NCI-H1417 treated with DMSO at 0.1 percent for 48 hours (cell line): ENCODE measurements at places on chromosomes 5 and 9.

- DNase-seq = no peak
Measured at GRCh38 chr5:56311306-56311905, 78.3 kb upstream of the ANKRD55 start.

- no peak for DNase-seq
Measured at GRCh38 chr9:131289301-131290035, at the start of gene PLPP7. Gene PLPP7, plus strand, starts transcription at chr9:131289723. Its CDS starts 275 bp downstream, at chr9:131289998.

GRCh38 chr5:72882989-72883388 is 66.5 kb downstream of the TNPO1 start:
- DNase-seq = no peak

- DNase-seq = peak; percentile 28
Measured at GRCh38 chr5:138352071-138352721, at the start of gene KDM3B. Gene KDM3B, plus strand, starts transcription at chr5:138352685. Its CDS starts 111 bp downstream, at chr5:138352796.

- DNase-seq = no peak
Measured at GRCh38 chr5:77550406-77550805, 58.3 kb upstream of the WDR41 start.

DNA sequence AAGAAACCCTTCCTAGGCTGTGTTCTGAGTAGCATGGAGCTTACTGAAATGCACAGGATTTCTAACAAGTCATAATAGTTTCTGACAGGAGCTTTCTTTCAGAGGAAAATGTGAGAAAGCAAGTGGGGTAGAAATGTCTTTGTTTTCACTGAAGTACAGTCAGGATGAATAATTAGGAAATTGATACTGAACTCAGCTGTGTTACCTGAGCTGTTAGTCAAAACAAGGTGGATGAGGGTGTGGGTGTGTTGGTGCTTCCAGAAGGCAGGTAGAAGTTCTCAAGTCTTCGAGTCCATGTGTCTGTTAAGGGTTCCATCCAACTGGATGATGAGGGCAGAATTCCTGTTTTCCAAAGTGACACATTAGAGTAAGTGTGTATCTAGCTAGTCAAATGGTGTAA is 122.4 kb downstream of the BASP1 start:
- no peak for DNase-seq

DNA sequence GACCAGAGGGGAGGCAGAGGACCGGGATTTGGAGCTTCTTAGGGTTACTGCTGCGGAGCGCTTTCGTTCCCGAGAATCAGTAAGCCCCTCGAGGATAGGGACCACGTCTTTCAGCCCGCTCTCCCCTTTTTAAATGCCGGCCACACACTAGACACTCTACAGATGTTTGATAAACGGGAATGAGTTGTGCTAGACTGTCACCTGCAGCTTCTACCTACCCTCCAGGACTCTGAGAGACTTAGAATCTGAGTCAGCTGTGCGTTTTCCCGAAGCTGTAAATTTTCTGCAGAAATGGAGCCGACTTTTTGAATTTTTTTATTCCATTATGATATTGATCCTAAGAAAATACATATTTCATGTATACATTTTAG is 670 bp downstream of the CCDC171 start:
- no peak for DNase-seq

DNA sequence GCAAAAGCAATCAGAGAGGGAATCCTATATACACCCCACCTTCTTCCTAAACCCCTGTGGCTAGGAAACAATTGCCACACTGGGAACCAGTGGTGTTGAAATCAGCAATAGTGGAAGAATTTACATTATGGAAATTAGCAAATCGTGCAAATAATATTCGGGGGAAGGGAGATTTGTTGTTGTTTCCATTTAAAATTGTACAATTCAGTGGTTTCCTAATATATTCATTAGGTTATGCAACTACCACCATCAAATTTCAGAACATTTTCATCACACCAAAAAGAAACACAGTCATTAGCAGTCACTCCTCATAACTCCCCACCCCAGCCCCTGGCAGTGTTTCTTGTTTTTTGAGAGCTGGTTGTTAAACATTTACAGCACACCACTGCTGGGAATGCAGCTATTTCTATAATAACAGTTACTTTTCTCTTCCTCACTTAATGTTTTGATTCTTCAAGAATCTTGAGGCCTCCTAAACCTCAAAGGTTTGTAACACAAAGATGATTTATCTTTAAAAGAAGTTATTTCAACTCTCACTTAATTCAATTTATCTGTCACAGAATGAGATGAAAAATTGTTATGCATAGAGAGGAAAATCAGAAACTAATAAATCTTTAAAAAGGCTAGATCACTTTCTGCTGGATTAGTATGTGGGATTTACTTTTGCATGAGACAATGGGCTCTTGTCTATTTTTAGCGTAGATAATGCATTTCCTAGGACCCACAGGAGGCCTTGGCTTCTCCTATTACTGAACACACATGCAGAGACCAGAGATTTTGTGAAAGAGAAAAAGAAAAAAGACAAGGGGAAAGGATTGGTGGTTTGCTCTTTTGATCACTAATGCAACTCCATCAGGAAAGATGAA is 91.8 kb upstream of the DAPK1 start:
- no peak for DNase-seq

- no peak for DNase-seq
Measured at GRCh38 chr9:131140112-131140511, 14.7 kb downstream of the NUP214 start.

DNA sequence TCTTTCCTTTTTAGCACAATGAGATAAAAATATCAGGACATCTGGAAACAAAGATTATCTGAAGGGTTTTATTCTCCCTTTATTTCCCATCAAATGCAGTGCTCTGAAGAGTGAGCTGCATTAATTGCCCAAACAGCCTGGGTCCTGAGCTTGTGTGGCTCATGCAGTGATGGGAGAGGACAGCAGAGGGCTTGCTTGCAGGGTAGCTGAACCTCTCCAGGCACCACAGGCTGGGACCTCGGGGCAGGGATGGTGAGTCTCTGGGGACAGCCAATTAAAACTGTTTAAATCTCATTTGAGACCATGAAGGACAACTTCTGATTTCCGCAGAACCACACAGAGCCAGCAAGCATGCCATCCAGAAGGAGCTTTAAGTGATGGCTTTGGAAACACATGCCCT is 71.2 kb downstream of the PLAC8L1 start:
- DNase-seq = no peak

- no peak for DNase-seq
Measured at GRCh38 chr5:26569241-26569928, 469.0 kb downstream of the CDH9 start.

DNA sequence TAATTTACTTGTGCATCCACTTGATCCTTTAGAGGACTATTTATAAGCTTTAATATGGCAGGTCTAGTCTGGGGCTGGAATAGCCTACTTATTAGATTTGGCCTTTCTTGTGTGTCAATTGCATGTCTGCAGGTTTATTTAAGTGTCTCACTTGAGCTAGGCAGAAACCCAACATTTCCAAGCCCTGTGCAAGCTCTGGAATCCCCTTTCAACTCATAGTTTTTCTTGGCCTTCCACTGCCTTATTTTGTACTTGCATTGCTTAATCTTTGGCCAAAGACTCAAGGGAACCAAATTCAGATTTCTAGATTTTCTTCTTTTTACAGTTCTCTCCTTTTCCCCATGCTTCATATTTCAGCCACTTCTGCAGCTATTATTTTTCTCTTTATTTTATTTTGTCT is 102.4 kb upstream of the RFX3 start:
- DNase-seq = no peak

DNA sequence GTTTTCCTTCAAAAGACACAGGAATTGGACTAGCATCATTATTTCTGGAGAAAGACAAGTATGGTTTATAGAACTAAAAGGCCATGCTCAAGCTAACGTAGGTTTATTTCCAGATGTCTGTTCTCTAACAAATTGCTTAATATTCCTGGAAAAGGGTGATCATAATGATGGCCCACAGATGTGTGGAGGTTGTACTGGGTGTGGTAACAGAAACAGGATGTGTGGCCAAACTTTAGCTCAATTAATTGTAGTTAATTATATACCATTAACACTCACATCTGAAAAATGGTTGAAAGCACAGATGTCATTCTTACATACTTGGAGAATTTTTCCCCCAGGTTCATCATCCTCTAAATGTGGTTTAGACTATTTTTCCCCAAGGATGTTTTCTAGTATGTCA is 292.7 kb upstream of the RASA1 start:
- no peak for DNase-seq

GRCh38 chr5:147746986-147747385 is 35.5 kb downstream of the JAKMIP2 start:
- DNase-seq = no peak

- no peak for DNase-seq
Measured at GRCh38 chr5:36575361-36575781, 31.0 kb upstream of the SLC1A3 start.

GRCh38 chr9:118962426-118962825 is 406.8 kb downstream of the BRINP1 start:
- DNase-seq = no peak

GRCh38 chr9:13267743-13268142 is 11.7 kb downstream of the MPDZ start:
- no peak for DNase-seq

GRCh38 chr5:137888863-137889759 is at the start of gene PKD2L2:
Gene PKD2L2, plus strand, starts transcription at chr5:137889457. Its CDS starts 35 bp downstream, at chr5:137889492.
- DNase-seq = no peak

DNA sequence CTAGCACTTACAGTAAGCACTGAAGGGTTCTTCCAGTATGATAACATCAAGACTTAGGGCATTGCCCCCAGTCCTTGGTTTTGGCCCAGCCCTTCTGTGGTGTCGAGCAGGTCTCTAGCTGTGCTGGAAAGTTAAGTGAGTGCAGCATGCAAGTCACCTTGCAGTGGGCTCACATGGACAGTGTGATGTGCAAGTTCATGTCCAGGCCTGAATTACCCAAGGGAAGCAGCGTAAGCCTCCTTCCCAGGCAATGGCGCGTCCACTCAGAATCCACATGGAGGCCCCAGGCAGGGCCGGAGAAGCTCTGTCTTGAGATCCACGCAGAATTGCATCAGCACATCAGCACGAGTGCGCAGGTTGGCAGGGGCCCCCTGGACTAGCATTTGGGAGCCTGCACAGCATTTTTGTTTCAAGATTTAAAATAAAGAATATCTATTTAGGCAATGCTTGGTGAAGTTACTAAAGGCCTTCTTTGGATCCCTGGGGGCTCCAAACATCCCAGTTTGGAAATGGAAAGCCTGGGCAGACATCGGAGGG is 108.4 kb upstream of the ALDH1B1 start:
- no peak for DNase-seq

GRCh38 chr9:132560616-132561202 is 21.7 kb upstream of the BARHL1 start:
- DNase-seq = no peak

GRCh38 chr5:17238521-17239041 is 21.1 kb downstream of the BASP1 start:
- DNase-seq = no peak

- DNase-seq = no peak
Measured at GRCh38 chr9:133474215-133474614, 4.7 kb downstream of the SLC2A6 start.

DNA sequence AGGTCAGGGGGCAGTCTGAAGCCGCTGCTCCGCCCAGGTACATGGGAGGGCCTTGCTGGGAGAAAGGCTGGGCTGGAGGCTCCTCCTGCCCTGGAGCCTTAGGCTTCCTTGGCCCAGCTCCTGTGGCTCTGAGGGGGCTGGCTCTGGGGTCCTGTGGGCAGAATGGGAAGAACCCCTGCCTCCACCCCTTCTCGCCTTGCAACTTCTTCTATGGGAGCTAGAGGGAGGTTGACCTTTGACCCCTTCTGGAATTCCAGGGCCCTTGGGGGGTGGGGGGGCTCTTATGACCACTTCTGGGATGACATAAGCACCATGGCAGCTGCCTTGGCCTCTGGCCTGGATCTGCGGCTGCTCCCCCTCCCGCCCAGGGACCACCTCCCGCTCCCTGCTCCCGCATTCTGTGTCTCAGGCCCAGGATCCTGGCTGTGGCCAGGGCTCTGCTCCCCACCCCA is 32.2 kb downstream of the IER5L start:
- no peak for DNase-seq

DNA sequence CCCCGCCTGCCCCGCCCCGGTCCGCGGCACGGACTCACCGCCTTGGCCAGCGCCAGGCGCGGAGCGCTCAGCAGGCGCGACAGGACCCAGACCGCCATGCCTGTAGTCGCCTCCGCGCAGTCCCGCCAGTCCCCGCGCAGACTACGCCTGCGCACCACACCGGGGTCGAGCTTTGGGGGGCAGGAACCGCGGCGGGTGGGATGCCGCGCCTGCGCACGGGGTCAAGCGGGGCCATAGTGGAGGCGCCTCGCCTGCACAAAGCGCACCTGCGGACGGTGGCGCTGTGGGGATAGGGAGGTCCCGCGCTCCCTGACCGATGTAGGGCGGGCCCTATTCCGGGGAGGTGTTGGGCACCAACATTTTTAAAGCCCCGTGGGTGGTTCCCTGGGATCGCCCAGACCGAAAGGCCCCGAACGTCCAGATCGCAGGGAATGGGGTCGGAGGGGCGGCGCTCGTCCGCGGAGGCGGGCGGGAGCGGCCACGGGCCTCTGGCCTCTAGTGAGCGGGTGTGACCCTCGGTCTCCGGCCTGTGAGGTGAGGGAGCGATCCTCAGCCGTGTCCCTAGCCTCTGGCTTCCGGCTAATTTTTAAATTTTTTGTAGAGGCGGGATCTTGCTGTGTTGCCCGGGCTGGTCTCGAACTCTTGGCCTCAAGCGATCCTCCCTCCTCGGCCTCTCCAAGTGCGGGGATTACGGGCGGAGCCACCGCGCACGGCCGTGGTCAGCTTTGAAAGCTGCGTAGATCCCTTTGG is 70.8 kb upstream of the LPCAT1 start:
- DNase-seq = peak; percentile 3

- no peak for DNase-seq
Measured at GRCh38 chr5:144368556-144368955, 197.9 kb downstream of the KCTD16 start.

GRCh38 chr5:53456366-53456765 is 24.1 kb upstream of the FST start:
- DNase-seq = no peak

GRCh38 chr5:38467353-38468040 is 88.9 kb downstream of the LIFR start:
- DNase-seq = no peak

DNA sequence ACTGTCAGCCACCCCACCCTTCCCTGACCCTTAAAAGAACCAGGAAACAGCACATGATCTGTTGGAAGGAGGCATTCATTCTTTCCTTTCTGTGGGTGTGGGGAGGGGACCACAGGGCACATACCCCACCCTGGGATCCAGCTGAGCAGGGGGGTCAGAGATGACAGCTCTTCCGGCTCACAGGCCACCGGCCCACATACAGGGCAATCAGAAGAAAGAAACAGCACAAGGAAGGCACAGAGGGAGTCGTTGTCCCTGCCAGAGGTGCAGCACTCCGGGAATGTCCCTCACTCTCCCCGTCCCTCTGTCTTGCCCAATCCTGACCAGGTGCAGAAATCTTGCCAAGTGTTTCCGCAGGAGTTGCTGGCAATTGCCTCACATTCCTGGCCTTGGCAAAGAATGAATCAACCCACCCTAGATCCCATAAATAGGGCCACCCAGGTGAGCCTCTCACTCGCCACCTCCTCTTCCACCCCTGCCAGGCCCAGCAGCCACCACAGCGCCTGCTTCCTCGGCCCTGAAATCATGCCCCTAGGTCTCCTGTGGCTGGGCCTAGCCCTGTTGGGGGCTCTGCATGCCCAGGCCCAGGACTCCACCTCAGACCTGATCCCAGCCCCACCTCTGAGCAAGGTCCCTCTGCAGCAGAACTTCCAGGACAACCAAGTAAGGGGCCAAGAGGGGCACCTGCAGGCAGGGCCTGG is at the start of gene LCN2:
LCN2 (plus strand) TSS at position 453 of the 701 bp plus-strand sequence; CDS start at position 526, 73 bp downstream.
- no peak for DNase-seq

- DNase-seq = no peak
Measured at GRCh38 chr5:154197801-154198491, 7.4 kb downstream of the GALNT10 start.

GRCh38 chr9:65449423-65449822 is 164.4 kb upstream of the FOXD4L5 start:
- no peak for DNase-seq
